ENCODE measurements at places on chromosomes 11 and 22.
A peak's percentile ranks its signal among the peaks of the same experiment; 100 is the strongest.

GRCh38 chr11:1391165-1392075 is 1.7 kb downstream of the BRSK2 start:
- H3K27ac ChIP-seq, result no peak overlapping the region
- H3K27me3 ChIP-seq, result peaks cover 20% of the 10 kb centered on the region
- peaks cover 22% of the 10 kb centered on the region for H3K4me1 ChIP-seq
- DNase-seq, result no peak
- H3K4me3 ChIP-seq, result no peak overlapping the region

GRCh38 chr11:73126804-73127480 is 15.2 kb downstream of the FCHSD2 start:
- H3K36me3 ChIP-seq, result peaks cover 18% of the 10 kb centered on the region
- no peaks in the 10 kb centered on the region for H3K4me1 ChIP-seq
- DNase-seq, result no peak
- H3K27me3 ChIP-seq, result no peaks in the 10 kb centered on the region

DNA sequence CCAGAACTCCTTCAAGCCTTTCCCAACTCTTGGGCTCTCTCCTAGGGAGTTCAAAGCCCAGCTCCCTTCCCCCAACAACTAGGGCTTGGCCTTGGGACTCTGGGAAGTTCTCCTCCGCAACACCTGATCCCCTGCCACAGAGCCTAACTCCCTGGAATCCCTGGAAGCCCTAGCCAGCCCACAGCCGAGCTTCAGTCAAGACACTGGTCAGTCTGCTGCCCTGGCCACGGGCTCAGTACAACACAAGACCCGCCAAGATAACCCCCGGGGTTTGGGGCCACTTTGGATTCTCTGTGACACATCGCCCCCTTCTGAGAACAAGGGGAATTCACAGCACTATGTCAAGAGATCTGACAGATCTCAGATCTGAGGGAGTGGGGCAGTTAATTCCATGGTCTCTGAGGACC is 58.3 kb downstream of the SLC22A12 start:
- H3K27me3 ChIP-seq, result peaks cover 29% of the 10 kb centered on the region
- H3K4me1 ChIP-seq, result peaks cover 4% of the 10 kb centered on the region
- H3K36me3 ChIP-seq, result no peaks in the 10 kb centered on the region
- DNase-seq, result no peak

DNA sequence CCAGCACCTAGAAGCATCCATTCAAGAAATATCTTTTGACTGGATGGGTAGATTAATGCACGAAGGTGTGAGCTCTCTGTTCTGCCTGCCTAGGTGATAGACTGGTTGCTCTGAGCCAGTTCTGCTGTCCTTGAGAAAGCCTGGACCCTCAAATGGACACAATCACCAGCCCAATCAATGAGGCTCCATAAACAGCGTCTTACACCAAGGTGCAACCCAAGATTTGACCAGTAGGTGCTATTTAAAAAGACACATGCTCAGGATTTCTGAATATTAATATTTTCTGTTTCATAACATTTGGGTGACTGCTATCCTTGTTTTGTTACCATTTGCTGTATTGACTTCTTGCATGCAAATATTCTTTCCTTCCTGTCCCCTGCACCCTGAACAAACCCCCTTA is 39.0 kb downstream of the PAMR1 start:
- H3K27me3 ChIP-seq, result peaks cover 6% of the 10 kb centered on the region
- H3K27ac ChIP-seq, result no peak overlapping the region
- peaks cover 4% of the 10 kb centered on the region for H3K4me1 ChIP-seq
- H3K36me3 ChIP-seq, result no peaks in the 10 kb centered on the region
- H3K4me3 ChIP-seq, result no peak overlapping the region

DNA sequence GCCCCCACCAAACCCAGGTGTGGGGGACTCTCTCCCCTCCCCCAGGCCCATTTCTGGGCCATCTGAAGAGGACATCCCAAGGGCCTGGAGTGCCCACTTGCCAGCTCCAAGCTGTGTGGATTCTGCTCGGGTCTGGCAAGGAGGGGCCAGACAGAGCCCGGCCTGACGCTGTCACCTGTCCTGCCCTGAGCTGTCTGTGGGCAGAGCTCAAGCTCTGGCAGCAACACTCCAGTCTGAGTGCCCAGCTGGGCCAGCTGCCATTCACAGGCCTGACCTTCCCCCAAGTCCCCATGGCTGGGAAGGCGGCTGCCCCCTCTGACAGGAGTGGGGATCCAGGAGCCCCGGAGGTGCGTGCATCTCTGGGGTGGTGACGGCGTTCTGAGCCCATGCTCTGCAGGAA is 6.2 kb upstream of the PIM3 start:
- H3K4me3 ChIP-seq, result no peak overlapping the region
- H3K27ac ChIP-seq, result no peak overlapping the region
- peaks cover 4% of the 10 kb centered on the region for H3K4me1 ChIP-seq
- no peak for DNase-seq
- no peaks in the 10 kb centered on the region for H3K27me3 ChIP-seq

GRCh38 chr22:29726106-29726505 is 6.3 kb downstream of the CABP7 start:
- peaks cover 5% of the 10 kb centered on the region for H3K36me3 ChIP-seq
- no peak overlapping the region for H3K4me3 ChIP-seq
- H3K27ac ChIP-seq, result no peak overlapping the region
- peaks cover 5% of the 10 kb centered on the region for H3K27me3 ChIP-seq
- DNase-seq, result no peak

GRCh38 chr11:2404735-2405196 is 4.2 kb downstream of the TSSC4 start:
- H3K4me3 ChIP-seq, result no peak overlapping the region
- no peaks in the 10 kb centered on the region for H3K27me3 ChIP-seq
- no peak overlapping the region for H3K27ac ChIP-seq
- H3K36me3 ChIP-seq, result peaks cover 26% of the 10 kb centered on the region
- DNase-seq, result no peak

- H3K4me3 ChIP-seq, result no peak overlapping the region
- no peaks in the 10 kb centered on the region for H3K4me1 ChIP-seq
- no peaks in the 10 kb centered on the region for H3K27me3 ChIP-seq
These were observed 573.4 kb upstream of the RAG2 start for GRCh38 chr11:37171451-37171850.

DNA sequence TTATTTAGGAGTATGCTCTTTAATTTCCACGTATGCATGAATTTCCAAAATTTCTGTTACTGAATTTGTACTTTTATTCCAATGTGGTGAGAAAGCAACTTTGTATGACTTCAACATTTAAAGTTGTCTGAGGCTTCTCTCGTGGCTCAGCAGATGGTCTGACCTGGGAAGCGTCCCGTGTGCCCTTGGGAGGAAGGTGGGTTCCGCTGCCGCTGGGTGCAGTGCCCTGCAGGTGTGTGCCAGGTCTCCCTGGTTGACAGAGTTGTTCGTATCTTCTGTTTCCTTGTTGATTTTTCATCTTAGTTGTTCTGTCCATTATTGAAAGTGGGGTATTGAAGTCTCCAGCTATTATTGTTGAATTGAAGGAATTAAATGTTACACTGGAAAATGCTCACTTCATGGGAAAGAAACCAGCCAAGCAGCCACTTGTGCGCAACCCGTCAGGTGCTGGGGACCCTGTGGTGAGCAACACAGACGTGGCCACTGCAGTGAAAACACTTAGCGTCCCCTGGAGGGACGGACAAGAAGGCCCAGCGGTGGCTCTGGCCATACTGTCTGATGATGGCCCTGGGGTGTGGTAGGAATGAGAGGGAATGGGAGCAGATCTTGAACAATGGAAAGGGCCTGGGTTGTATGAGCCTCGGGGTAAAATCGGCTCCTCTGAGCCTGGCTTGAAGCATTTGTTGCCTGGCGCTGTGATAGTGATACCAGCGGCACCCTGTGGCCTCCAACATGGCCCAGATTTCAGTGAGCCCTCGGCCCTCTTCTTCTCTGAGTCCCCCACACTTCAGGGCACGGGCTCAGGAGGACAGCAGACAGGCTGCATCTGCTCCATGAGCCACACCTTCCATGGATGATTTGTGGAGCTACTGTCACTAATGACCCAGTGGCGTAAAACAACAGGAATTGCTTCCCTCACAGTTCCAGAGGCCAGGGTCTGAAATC is 31.5 kb upstream of the KRTAP5-7 start:
- no peak overlapping the region for H3K4me3 ChIP-seq
- H3K27me3 ChIP-seq, result no peaks in the 10 kb centered on the region
- peaks cover 87% of the 10 kb centered on the region for H3K36me3 ChIP-seq
- no peaks in the 10 kb centered on the region for H3K4me1 ChIP-seq
- H3K27ac ChIP-seq, result no peak overlapping the region

GRCh38 chr11:68370211-68371111 is 58.1 kb downstream of the LRP5 start:
- no peaks in the 10 kb centered on the region for H3K36me3 ChIP-seq
- H3K4me3 ChIP-seq, result no peak overlapping the region
- no peaks in the 10 kb centered on the region for H3K4me1 ChIP-seq
- peak; percentile 37 for DNase-seq
- H3K27me3 ChIP-seq, result peaks cover 2% of the 10 kb centered on the region

GRCh38 chr11:61863548-61864081 is 27.7 kb downstream of the FADS3 start:
- no peaks in the 10 kb centered on the region for H3K27me3 ChIP-seq
- H3K36me3 ChIP-seq, result no peaks in the 10 kb centered on the region
- no peak overlapping the region for H3K27ac ChIP-seq
- DNase-seq, result no peak

DNA sequence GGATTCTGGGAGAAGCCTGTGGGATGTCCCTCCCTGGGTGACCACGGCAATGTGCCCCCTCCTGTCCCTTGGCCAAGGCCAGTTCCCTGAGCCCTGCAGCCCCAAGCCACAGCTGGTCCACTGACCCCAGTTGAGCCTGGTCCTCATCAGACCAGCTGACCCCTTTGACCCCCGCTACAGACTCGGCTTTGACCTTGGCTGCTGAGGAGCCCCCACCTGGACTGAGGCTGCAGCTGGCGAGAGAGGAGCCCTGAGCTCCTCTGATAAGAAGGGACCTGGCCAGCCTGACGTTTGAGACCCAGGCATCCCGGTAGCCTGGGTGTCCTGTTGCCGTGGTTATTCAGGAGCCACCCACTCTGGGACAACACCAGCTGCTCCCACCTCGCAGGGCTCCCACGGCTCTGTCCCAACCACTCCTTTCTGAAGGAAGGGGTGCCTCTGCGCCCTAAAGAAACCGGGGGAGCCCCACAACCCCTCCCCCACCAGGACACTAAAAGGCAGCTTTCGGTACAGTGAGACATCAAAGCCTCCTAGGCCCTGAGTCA is 3.0 kb downstream of the ASCL2 start:
- no peak overlapping the region for H3K4me3 ChIP-seq
- H3K27me3 ChIP-seq, result peaks cover 34% of the 10 kb centered on the region
- no peaks in the 10 kb centered on the region for H3K36me3 ChIP-seq
- DNase-seq, result no peak

DNA sequence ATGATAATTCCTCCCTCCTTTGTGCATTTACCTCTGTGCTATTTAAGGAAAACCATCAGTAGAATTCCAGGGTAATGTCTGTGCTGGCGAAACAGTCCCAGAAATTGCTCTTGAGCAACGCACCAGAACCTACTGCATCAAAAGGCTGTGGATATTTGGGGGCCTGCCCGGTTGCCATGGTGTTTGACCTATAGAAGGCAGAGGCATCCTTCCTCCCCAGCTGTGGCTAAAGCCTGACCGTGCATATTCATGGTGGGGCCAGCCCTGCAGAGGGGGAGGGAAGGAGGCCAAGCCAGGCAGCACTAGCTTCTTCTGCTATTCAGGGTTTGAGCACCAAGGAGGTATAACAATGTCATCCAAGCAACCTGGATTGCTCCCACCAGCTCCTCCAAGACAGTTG is 215.0 kb upstream of the E2F8 start:
- no peak overlapping the region for H3K27ac ChIP-seq
- no peak overlapping the region for H3K4me3 ChIP-seq
- H3K27me3 ChIP-seq, result no peaks in the 10 kb centered on the region
- no peak for DNase-seq
- H3K36me3 ChIP-seq, result no peaks in the 10 kb centered on the region

GRCh38 chr11:96126917-96127595 is 203.1 kb upstream of the MTMR2 start:
- H3K27me3 ChIP-seq, result no peaks in the 10 kb centered on the region
- H3K4me3 ChIP-seq, result no peak overlapping the region
- peaks cover 6% of the 10 kb centered on the region for H3K4me1 ChIP-seq
- H3K27ac ChIP-seq, result no peak overlapping the region
- no peaks in the 10 kb centered on the region for H3K36me3 ChIP-seq

- H3K27me3 ChIP-seq, result peaks cover 25% of the 10 kb centered on the region
- H3K4me1 ChIP-seq, result peaks cover 11% of the 10 kb centered on the region
- H3K4me3 ChIP-seq, result no peak overlapping the region
- DNase-seq, result no peak
These were observed 4.1 kb upstream of the RAB3IL1 start for GRCh38 chr11:61921446-61921845.

- no peak overlapping the region for H3K4me3 ChIP-seq
- H3K27ac ChIP-seq, result no peak overlapping the region
- peaks cover 40% of the 10 kb centered on the region for H3K4me1 ChIP-seq
- no peaks in the 10 kb centered on the region for H3K27me3 ChIP-seq
- DNase-seq, result no peak
These were observed 14.4 kb downstream of the SREBF2 start for GRCh38 chr22:41847300-41847699.

DNA sequence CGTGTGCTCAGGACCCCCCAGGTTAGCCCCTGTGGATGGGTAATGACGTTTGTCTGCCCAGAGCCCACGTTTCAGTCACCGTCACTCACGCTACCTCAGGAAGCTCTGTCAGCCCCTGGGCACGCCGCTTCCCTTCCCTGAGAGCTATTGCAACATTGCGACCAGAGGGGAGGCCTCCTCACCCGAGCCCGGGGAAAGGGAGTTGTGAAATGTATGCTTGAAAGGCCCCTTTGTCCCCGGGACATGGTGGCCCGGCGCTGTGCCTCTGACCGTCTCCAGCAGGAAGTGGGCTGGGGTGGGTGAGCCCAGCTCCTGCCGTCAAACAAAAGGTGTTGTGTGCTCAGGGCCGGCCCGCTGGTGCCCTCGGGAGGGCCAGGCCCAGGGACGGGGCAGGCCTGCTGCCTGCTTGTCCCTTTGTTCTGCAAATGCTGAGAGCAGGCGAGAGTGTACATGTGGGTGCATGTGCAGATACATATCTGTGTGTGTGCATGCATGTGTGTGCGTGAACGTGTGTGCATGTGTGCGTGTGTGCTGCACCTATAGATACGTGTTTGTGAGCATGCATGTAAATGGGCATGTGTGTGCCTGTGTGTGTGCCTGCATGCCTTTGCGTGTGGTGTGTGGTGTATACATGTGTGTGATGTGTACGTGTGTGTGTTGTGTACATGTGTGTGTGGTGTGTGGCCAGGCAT is 1125.0 kb downstream of the BRD1 start:
- no peaks in the 10 kb centered on the region for H3K27me3 ChIP-seq
- no peak overlapping the region for H3K4me3 ChIP-seq
- DNase-seq, result no peak
- H3K36me3 ChIP-seq, result no peaks in the 10 kb centered on the region

DNA sequence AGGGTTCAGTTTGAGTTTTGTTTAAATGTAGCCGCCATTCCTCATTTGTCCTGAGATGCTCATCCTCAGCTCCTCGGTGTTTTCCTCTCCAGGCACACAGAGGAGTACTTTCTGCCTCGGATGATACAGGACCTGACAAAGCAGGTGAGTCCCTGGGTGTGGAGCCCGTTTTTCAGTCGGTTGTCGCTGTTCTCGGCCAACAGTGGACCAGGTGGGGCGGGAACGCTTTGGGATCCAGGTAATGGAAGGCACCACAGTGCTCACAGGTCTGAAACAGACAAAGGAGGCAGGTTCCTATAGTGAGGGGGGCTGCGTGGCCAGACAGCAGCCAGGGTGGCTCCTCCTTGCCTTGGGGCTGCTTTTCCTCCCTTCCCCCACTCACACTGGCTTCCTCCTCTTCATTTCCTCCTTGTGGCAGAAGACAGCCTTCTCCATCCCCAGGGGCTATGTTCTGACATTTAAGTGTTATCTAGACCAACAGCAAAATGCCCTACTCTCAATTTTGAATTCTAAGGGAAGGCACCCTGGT is 19.4 kb downstream of the NADSYN1 start:
- no peaks in the 10 kb centered on the region for H3K4me1 ChIP-seq
- H3K27ac ChIP-seq, result no peak overlapping the region
- DNase-seq, result no peak
- H3K27me3 ChIP-seq, result no peaks in the 10 kb centered on the region
- H3K4me3 ChIP-seq, result no peak overlapping the region
- H3K36me3 ChIP-seq, result peaks cover 59% of the 10 kb centered on the region
